ENCODE measurements at places on chromosomes 1 and 21.

- no peak for DNase-seq
These were observed 12.0 kb downstream of the ADGRL2 start for GRCh38 chr1:81812712-81813111.

DNA sequence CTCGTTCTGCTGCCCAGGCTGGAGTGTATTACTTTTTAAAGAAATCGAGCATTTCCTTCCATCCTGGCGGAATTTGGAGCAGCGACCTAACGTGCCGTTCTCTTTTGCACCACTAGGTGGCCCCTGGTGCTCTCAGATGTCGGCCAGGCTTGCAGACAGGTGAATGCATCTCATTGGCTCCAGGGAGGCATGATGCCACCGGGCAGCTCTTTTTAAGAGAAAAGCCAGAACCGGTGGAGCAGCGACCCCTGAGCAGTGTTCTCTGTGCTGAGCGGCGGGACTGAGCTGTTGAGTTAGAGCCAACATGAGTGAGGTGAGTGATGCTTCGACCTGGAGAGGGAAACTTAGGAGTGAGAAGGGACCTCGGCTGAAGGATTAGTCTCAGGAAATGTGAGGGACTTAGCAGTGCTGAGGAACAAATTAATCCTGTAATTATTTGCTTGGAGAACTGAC lies at the start of gene PCP4:
TSS of gene PCP4 (plus strand) at position 241 of the 453 bp plus-strand sequence. CDS start at position 305, 64 bp downstream.
- no peak for DNase-seq

GRCh38 chr1:73627723-73628122 lies 570.3 kb downstream of the LRRIQ3 start:
- DNase-seq = no peak

DNA sequence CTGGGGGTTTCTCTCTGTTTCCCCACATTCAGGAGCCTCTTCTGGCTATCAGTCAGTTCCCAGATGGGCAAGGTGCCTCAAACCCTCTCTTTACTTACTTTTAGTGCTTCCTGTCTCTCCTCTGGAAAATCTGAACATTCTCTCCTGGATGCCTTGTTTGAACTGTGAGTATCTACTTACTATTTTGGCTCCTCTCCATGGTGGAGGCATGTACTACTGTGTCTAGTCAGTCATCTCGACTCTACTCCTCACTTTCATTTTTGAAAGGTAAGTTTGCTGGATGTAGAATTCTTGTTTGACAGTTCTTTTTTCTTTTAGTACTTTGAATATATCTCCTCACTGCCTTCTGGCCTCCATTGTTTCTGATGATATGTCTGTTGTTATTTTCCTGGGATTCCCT lies 70.9 kb upstream of the FAM78B start:
- no peak for DNase-seq

GRCh38 chr1:202143768-202144401 lies 652 bp downstream of the ARL8A start:
- no peak for DNase-seq

- DNase-seq = no peak
These were observed 27.3 kb upstream of the GOLT1A start for GRCh38 chr1:204241050-204241449.

GRCh38 chr21:36548866-36549265 lies 68.9 kb upstream of the CLDN14 start:
- DNase-seq = no peak

Measured in stimulated activated CD8-positive, alpha-beta memory T cell treated with anti-CD3 and anti-CD28 coated beads, Interleukin-4, amount 100 ng/mL, for 1 hour (primary cell).